Hematopoietic multipotent progenitor cell treated with erythropoietin and hydrocortisone succinate and interleukin-3 and kit ligand, for 6 days (in vitro differentiated cells): ENCODE measurements at places on chromosomes 16 and 17.

GRCh38 chr17:80220054-80220735 is at the start of the genes SGSH and SLC26A11:
SGSH (minus strand) TSS chr17:80220333; CDS start chr17:80220313, 20 bp downstream.
SLC26A11 (plus strand) TSS chr17:80220427; CDS start chr17:80221561, 1,134 bp downstream.
- peak; percentile 24 for DNase-seq

- no peak for DNase-seq
These were observed 1.6 kb downstream of the RNF213 start for GRCh38 chr17:80262291-80262690.

DNA sequence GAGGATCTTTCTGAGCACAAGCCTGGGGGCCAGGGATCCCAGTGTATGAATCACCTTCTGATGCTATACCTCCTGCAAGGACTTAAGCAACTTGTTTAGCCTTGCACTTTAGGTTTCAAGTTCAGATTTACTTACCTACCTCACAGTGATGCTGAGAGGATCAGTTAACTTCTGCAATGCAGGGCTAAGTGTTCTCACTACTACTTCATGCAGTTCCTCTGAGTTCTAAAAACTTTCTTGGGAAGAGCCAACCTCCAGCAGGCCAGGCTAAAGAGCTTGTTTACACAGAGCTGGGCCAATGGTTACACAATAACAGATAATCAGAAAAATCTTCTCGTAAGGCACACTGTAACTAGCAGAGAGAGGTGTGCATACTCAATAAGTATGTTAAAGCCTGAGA is 13.0 kb downstream of the VEZF1 start:
- no peak for DNase-seq

DNA sequence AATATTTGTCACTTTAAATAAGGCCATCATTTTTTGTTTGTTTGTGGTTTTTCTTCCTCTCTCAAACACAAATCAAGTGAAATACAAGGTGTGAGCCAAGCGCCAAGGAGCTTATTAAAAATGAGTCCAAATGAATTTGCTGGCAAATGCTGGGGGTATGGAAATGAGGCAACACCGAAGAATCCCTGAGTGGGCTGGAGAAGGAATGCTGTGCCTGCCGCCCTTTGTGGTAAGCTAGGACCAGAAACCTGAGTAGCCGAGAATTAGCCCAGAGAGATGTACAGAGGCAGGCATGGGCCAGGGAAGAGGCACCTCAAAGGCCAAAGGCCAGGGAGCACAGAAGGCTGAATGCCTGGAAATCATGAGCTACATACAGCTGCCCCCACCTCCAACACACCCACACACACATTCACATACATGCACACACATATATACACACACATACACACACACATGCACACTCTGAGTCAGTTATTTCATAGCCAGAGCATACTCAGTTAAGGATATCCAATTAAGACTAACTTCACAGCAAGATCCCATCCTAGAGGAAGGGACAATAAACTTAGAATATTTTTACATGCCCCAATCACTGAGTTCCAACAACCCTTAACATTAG is 266.1 kb upstream of the DYNLRB2 start:
- DNase-seq: no peak

DNA sequence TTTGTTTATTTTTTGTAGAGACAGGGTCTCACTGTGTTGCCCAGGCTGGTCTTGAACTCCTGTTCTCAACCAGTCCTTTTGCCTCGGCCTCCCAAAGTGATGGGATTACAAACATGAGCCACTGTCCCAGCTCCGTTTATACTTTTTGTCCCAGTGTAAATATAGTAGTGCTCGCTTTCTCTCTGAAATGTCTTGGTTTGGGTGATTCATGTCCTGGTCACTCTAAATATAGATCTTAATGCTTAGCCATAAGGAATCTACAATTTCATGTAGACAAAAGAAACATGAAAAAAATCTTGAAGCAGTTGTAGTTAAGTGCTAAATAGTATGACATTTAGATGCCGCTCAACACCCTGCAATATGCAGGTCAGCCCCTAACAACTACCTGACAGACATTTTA is 126.9 kb downstream of the KATNIP start:
- DNase-seq: no peak

GRCh38 chr16:46822270-46822669 is 8.7 kb downstream of the C16orf87 start:
- no peak for DNase-seq

- DNase-seq: no peak
These were observed 1031.5 kb downstream of the CDH11 start for GRCh38 chr16:64090327-64090726.

GRCh38 chr17:81460856-81461460 is 51.6 kb downstream of the ACTG1 start:
- no peak for DNase-seq

DNA sequence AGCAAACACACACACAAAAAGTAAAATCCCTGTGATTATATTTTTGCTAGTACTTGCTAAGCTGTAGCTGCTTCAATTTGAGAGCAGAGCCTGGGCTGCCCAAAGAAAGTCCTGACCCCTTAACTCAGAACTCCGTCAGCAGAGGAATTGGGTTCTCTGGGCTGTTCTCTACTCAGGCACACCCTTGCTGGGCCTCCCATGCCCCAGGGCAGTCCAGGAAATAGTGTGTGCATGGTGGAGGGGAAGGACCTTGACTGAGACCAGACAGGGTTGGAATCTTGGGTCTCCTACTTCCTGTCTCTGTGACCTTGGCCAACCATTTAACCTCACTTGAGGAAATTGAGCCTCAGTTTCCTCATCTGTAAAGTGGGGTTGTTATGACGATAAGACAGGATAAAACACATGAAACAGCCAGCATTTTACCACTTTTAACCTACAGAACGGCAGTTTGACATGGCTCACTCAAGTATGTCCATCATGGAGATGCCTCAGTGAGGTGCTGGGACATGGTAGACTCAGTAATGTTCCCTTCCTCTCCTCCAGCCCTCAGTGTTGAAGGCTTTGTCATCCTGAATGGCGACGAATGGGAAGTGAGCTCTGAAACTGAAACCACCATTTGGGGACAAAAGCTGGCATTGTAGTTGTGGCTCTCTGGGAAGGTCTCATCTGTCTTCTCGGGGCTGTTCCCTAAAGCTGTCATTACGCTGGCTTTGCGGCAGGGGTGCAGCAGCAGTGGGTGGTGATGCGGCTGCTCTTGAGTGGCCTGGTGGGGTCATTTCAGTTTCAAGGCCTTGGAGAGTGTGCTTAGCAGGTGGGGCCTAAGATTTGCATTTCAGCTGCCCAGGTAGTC is 74.9 kb downstream of the CMIP start:
- no peak for DNase-seq

DNA sequence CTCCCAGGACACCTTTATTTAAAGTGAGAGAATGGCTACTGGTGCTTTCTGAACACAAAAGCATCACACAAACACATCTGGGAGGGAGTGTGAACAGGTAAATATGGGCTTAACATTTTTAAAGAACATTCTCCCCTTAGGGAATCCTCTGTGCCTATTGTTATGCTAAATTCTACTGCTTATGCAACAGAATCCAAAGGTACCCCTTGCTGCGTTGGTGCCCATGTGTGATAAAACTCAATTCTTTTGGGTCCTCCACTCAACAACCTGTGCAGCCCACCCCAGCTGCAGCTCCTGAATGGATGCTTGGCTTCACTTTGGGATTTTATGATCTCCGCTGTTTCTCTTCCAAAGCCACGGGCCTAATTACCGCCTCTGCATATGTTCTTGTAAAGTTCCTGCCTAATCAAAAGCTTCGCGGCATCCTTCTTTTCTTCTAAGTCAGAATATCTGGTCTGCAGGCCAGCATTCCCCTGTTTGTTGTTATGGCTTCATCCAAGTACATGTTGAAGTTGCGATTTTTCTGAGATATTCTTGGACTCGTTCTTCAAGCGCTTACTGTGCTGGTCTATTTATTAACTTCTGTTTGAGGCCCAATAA is 23.9 kb downstream of the RHBDL3 start:
- DNase-seq: no peak

DNA sequence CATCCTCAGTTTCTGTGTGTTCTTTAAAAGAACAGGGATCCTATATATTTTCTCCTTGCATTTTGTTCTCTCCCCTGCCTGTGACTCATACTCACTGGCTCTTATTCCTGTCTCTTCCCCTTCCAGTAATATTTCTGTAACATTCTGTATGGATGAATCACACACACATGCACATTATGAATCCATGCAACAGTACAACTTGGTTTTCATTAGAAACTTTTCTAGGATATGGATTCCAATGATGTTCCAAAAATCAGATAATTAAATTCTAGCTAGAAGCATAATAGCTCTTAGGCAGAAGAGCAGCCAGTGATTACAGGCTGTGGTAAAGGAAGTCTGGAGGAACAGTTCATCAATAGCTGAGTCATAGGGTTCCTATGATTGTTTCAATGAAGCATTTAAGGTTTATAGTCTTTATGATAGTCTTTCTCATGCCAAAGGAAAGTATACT is 119.6 kb upstream of the PMFBP1 start:
- DNase-seq: no peak
